NCI-H187 treated with DMSO at 0.1 percent for 48 hours (cell line): ENCODE measurements at places on chromosomes 4 and X.

DNA sequence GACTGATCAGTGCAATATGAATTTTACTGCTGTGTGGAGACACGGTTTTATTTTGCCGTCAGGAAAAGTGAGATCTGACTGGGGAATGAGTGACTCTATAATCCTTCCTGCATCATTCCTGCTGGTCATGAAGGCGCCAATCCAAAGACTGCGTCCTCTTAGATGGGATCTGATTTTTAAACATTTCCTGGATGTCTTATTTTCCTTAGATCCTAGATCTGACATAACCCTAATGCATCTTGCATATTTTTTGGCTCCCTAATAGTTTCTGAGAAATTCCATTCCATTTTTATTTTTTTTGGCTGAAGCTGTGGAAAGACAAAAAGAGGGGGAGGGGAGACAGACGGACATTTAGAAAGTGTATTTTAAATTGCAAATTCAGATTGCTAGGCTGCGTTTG lies 454.9 kb upstream of the FAT1 start:
- no peak for DNase-seq

- DNase-seq = peak; percentile 8
These were observed 64.1 kb downstream of the RLIM start for GRCh38 chrX:74550295-74550802.

GRCh38 chr4:38205261-38205660 lies 245.1 kb downstream of the PTTG2 start:
- DNase-seq = no peak

GRCh38 chr4:6734165-6734786 lies 18.3 kb downstream of the BLOC1S4 start:
- no peak for DNase-seq

- DNase-seq = no peak
These were observed 33.0 kb downstream of the GEMIN8 start for GRCh38 chrX:13996650-13997049.

- no peak for DNase-seq
These were observed 28.6 kb upstream of the UTP14A start for GRCh38 chrX:129877401-129877800.

GRCh38 chrX:154366666-154367055 lies 7.8 kb downstream of the FLNA start:
- no peak for DNase-seq

GRCh38 chr4:139609647-139610046 lies 53.6 kb upstream of the SETD7 start:
- DNase-seq = no peak

DNA sequence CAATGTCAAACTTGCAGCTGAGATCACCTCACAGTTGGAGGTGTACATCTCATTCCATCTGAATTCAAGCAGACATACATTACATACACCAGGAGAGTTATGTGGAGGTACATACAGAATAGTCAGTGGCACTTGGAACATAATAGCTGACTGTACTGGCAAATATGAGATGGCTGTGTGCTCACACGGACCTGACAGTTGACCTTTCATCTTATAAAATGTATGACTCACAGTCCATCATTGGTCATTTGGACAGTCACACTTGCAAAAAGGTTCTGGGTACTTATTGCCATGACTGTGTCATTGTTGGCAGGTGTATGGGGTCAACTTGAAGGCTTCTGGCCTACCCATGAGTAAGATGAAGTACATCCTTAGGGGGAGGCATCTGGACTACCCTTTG lies 88.6 kb upstream of the WDR1 start:
- DNase-seq = no peak

GRCh38 chr4:54961357-54961975 lies 163.9 kb downstream of the KDR start:
- peak; percentile 44 for DNase-seq

DNA sequence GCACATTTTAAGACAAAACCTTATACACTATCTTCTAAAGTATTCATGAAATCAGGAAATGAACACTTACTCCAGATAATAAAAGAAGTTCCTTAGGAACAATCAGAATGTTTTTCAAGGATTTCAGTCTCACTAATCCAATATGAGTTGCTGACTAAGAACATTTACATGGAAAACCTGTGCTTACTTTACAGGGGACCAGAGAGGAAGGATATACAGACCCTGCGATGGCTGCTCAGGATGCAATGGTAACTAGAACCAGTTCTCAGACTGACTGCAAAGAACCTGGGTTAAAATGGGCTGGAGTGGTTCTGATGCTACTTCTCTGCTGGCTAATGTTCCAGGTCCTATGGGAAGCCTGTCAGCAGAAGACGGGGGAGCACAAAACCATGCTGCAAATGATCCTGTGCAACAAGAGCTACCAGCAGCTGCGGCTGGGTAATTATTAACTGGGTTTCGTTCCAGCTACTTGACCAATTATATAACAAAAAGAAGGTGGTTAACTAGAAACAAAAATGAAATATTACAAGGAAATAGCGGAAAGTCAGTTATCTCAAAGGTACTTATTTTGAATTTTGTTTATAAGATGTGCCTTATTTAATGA lies 85.3 kb downstream of the ANXA10 start:
- no peak for DNase-seq

DNA sequence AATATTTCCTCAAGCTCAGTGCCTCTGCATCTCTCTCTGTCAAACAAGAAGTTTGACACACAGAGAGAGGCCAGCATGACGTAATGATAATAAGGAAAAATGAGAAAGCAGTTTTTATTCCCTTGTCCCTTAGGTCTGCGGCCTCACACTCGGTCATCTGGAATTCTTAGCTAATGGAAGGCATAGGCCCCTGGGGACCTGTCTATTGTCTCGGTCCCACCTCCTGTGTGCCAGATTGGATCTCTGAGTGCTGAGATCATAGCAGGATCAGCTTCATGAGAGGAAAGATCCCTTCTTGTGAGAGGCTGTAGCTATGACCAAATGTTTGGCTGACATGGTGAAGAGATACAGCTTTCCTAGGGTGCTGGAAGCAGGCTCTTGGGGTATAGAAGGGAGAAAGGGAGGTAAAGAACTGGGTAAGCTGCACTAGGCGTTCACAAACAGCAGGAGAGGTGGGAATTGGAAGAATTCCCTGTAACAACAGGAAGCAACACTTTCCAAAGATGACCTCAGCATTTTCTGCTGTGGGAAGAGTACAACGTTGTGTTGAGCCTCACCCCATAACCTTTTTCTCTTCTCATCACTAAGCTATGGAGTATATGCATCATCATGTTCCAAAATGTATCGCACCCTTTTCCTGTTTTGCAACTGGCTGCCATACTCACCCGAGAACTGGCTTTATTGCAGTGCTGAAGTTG lies 20.2 kb downstream of the TMEM31 start:
- no peak for DNase-seq

DNA sequence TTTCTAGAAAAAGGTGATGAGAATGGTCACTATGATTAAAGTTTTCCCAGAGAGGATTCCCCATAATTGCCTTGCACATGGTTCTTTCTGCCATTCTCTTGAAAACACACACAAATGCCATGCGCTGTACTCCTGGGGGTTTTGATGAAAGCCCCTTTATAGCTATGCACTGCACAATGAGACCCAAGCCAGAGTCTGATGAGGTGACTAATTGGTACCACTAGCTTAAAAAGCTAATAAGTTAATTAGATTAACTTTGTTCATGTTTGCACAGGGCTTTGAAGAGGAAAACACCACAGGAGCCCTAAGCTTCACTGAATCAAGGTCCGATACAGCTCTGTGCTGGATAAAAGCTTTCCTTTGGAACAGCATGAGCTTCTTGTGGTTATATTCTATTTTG lies 132.2 kb downstream of the NKX6-1 start:
- DNase-seq = no peak

DNA sequence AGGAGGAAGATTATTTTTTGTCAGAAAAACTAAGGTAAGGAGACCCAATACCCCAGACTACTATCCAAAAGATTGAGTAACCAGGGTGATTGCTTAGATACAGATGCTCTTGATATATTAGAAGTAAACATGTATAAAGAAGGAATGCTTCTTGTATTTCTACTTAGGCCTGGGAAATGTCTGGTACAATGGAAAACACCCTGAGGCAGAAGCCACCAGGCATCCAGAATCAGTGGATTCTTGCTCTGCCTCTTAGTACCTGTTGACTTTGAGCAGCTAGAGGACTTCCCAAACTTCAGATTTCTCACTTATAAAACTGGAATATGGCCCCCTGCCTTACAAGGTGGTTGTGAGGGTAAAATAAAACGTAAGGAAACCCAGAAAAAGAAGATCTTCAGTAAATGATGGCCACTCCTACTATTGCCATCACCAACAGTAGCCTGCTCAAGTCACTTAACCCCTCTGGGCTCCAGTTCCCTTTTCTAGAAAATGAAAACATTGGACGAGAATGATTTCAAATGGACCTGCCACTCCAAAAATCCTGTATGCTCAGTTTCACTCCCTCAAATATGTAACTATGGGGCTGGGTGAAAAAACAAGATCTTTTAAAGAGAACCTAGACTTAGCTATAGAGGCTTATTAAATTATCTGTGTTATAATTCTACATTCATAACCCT lies 56.6 kb downstream of the AMELX start:
- DNase-seq = no peak

DNA sequence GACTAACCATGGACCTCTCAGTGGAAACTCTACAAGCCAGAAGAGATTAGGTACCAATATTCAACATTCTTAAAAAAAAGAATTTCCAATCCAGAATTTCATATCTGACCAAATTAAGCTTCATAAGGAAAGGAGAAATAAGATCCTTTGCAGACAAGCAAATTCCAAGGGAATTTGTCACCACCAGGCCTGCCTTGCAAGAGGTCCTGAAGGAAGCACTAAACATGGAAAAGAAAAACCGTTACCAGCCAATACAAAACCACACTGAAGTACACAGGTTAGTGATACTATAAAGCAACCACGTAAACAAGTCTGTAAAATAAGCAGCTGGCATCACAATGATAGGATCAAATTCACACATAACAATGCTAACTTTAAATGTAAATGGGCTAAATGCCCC lies 156.6 kb downstream of the FAM13A start:
- no peak for DNase-seq

- DNase-seq = no peak
These were observed 173.9 kb downstream of the SCFD2 start for GRCh38 chr4:53191997-53192396.

- no peak for DNase-seq
These were observed 55.8 kb downstream of the HHIP start for GRCh38 chr4:144701683-144702233.

GRCh38 chr4:152157629-152158028 lies 378.3 kb downstream of the FBXW7 start:
- no peak for DNase-seq

DNA sequence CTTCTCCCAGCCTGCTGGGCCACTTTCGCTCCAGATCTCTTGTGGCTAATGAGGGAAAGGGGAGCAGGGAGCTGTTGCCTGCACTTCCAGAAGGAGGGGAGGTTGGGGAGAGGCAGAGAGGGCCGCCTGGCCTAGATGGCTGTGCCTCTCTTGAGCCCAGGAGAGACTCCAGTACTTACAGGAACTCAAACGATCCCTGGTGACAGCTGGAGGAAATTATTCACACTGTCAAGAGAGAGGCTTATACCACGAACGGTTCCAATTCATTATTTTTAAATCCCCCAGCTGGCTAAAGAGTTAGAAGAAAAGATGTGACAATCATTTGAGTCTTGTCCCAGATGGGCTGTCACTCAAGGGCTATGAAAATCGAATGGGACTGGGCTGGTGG lies 96.1 kb downstream of the PHKA2 start:
- DNase-seq = no peak

- DNase-seq = peak; percentile 84
These were observed 17.8 kb downstream of the SCD5 start for GRCh38 chr4:82780752-82781231.

- DNase-seq = no peak
These were observed 1151.3 kb upstream of the IGFBP7 start for GRCh38 chr4:58261526-58261925.

DNA sequence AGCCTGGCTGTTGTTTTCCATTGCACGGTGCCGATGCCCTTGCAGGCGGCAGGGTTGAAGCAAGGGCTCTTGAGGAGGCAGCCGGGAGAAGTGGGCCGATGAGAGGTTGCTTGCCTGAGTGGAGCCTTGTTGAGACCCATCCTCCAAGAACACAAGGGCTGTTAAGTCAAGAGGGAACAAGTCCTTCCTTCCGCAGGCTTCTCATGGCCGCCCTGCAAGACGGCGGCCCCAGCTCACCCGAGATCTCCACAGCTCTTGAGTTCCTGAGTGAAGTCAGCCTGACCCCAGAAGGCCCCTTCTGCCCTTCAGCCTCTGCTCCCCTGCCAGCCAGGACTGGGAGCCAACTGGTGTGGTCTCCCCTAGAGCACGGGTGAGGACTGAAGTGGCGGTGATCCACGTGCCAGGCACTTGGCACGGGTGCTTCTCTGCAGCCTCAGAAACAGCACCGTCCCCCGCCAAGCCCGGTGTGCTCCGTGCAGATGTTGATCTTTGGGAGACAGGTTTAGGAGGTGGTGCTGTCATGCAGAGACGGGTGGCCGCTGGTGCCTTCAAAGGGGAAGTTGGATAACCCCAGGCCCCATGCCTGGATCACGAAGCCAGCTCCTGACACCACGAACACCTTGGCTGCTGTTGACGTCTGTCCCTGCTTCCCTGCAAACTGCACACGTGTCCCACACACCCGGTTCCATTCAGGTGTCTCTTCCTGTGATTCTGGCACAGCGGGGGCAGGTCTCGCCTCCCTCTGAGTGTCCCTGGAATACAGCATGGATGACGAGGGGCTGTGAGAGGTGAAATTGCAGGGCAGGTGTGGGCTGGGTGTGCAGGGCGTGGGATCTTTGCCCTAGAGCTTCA lies 164.4 kb upstream of the PSAPL1 start:
- DNase-seq = peak; percentile 78

GRCh38 chrX:63400340-63400739 lies 49.2 kb upstream of the SPIN4 start:
- no peak for DNase-seq

- no peak for DNase-seq
These were observed 349.9 kb upstream of the KLF3 start for GRCh38 chr4:38313999-38314561.

DNA sequence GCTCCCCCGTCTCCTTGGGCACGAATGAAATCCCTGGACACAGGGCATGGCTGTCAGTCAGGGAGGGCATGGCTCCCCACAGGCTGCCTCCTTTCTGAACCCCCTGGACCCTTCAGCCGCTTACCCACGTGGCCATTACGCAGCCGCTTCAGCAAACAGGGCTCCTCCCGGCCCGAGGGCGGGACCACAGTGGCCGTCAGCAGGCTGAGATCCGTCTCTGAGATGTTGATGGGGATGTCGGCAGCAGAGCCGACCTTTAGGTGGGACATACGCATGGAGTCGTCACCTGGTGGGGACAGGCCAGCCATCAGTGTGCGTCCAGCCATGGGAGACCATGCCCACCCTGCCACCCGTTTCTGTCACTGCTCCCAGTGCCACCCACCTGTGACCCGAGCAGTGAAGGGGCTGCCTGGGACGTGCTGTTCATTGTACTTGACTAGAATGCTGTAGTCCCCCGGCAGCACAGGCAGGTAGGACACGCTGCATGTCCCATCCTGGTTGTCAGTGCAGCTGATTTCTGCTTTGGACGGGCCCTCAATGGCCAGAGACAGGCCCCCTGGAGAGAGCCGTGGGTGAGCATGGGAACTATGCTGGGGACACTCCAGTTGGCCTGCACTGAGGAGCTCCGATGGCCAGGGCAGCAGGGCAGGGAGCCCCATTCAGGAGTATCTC lies 21.1 kb downstream of the FLNA start:
- no peak for DNase-seq
